ENCODE measurements at places on chromosomes 1 and 21. TPM values are rescaled to one million over a fixed set of nuclear protein-coding genes. Genes with fewer than 3 reads are reported as not detected.

DNA sequence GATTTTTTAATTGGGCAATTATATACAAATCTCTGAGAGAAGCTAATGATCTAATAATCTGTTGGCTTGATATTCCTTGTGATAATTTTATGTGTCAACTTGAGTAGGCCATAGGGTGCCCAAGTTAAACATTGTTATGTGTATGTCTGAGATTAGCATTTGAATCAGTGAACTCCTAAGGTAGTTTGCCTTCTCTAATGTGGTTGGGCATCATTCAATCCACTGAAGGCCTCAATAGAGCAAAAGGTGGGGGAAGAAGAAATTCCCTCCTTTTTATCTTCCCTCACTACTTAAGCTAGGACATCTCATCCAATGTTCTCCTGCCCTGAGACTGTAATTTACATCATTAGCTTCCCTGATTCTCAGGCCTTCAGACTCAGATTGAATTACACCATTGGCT is 394.5 kb downstream of the LMO4 start:
- no peak overlapping the region for H3K27ac ChIP-seq
- no peaks in the 10 kb centered on the region for H3K27me3 ChIP-seq
- H3K4me1 ChIP-seq: no peaks in the 10 kb centered on the region
- no peak overlapping the region for H3K4me3 ChIP-seq

DNA sequence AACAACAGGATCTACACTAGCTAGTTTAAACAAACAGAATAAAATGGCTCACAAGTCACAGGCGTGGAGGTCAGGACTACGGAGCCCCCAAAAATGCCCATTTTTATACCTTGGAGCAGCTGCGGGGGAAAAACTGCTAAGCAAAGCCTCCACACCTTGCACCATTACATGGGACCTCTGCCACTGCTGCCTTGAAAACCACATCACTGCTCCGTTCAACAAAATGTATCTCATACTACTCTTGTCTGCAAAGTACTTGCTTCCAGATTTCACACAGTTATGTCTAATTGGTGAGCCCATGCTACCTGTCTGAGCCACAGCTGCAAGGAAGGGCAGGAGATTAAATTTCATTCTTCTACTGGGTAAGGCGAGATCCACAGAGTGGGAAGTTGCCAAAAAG is 24.4 kb downstream of the MRPL39 start:
- H3K36me3 ChIP-seq: peaks cover 35% of the 10 kb centered on the region
- H3K4me1 ChIP-seq: no peaks in the 10 kb centered on the region
- no peak overlapping the region for H3K27ac ChIP-seq
- H3K27me3 ChIP-seq: no peaks in the 10 kb centered on the region

GRCh38 chr1:233518344-233518743 is 95.6 kb upstream of the KCNK1 start:
- no peak for DNase-seq
- no peaks in the 10 kb centered on the region for H3K36me3 ChIP-seq
- H3K4me3 ChIP-seq: no peak overlapping the region
- H3K27ac ChIP-seq: no peak overlapping the region

- H3K4me1 ChIP-seq: no peaks in the 10 kb centered on the region
- H3K36me3 ChIP-seq: no peaks in the 10 kb centered on the region
- DNase-seq: no peak
- no peak overlapping the region for H3K27ac ChIP-seq
- H3K27me3 ChIP-seq: no peaks in the 10 kb centered on the region
- no peak overlapping the region for H3K4me3 ChIP-seq
These were observed 7.8 kb upstream of the PINK1 start for GRCh38 chr1:20625176-20626097.

TEDDM1 gene
- total RNA-seq: not detected

DNA sequence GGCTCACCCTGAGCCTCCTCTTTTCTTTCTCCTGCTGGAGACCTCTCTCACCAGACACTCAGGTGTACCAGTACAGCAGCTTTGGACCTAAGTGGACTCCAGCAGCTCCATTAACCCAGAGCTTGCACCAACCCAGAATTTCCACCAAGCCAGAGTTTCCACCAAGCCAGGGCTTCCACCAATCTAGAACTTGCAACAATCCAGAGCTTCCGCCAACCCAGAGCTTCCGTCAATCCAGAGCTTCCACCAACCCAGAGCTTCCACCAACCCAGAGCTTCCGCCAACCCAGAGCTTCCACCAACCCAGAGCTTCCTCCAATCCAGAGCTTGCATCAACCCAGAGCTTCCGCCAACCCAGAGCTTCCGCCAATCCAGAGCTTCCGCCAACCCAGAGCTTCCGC is 23.2 kb downstream of the CRYAA start:
- no peaks in the 10 kb centered on the region for H3K36me3 ChIP-seq
- H3K4me3 ChIP-seq: no peak overlapping the region
- no peak overlapping the region for H3K27ac ChIP-seq
- H3K4me1 ChIP-seq: peaks cover 18% of the 10 kb centered on the region
- no peak for DNase-seq

FTCD gene
- total RNA-seq: 1.5 TPM

PTTG1IP gene
- 209 TPM for total RNA-seq

DNA sequence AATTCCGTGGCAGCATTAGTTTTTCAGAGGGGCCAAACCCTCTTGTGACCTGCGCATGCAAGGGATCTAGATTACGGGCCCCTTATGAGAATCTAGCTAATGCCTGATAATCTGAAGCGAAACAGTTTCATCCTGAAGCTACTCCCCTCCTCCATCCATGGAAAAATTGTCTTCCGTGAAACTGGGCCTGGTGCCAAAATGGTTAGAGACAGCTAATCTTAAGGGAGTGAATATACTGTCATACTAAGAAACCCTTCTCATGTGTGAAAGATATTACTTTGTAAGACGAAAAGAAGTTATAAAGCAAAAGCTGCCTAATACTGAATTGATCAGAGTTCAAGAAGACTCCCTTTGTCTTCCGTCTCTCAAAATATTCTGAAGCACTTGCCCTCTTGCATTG is 166.3 kb downstream of the DUSP10 start:
- no peak for DNase-seq
- H3K4me3 ChIP-seq: no peak overlapping the region
- H3K27ac ChIP-seq: no peak overlapping the region

MROH9 gene
- total RNA-seq: 1.2 TPM

DNA sequence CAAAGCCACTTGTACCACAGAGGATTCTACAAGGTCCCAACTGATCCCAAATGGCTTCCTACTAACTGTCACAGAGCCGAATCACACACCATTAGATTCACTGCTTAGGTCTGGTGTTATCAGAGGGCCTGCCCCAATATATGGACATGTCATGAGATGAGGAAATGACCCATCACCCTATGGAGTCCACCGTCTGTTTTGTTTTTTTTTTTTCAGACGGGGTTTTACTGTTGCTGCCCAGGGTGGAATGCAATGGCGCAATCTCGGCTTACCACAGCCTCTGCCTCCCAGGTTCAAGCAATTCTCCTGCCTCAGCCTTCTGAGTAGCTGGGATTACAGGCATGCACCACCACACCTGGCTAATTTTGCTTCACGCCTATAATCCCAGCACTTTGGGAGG is 83.8 kb upstream of the ETS2 start:
- no peak overlapping the region for H3K27ac ChIP-seq
- DNase-seq: no peak

DNA sequence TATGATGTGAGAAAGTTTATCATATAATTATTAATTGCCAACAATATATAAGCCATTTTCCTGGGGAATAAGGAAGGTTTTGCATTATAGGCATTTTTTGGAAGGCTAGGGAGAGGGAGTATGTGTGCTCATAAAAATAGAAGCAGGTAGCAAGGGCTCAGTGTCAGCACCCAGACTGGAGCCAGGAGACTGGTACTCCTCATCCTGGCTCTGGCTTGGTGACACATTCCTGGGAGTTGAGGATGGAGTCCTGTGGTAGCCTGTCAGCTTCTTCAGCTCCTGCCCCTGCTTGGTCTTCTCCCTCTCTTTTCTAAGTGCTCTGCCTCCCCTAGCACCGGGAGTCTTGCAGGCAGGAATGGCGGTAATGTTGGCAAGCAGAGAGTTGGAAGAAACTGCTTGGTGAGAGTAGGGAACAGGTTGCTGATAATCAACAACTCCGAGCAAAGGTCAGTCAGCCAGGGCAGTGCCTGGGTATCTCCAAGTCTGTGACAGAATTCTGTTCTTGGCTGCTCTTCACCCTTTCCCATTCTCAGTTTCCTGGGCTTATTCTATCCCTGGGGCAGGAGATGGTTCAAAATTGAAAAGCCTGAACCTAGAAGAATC is 23.0 kb downstream of the GIPC2 start:
- no peak for DNase-seq
- H3K4me3 ChIP-seq: no peak overlapping the region
- H3K4me1 ChIP-seq: no peaks in the 10 kb centered on the region
- no peaks in the 10 kb centered on the region for H3K36me3 ChIP-seq

NUDT17 gene
- 2.5 TPM for total RNA-seq
